ELR (cell line): ENCODE measurements at places on chromosomes 2 and 18.

DNA sequence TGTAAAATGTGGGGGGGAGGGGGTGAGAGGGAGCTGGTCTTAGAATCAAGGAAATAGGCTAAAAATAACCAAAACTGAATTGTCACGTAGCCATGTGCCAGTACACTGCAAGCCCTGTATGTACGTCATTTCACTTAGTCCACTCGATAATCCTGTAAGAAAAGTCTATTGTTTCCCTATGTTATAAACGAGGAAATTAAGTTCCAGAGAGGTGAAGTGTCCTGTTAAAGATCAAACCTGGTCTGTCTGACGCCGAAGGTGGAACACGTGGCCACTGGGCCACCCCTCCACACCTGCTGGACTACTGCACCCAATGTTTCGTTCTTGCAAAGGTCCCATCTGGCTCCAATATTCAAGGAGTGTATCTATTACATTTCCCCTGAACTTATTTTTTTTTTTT lies 29.6 kb downstream of the TFCP2L1 start:
- no peak for DNase-seq

- DNase-seq, result no peak
These were observed 309.0 kb upstream of the CDH2 start for GRCh38 chr18:28485918-28486317.

DNA sequence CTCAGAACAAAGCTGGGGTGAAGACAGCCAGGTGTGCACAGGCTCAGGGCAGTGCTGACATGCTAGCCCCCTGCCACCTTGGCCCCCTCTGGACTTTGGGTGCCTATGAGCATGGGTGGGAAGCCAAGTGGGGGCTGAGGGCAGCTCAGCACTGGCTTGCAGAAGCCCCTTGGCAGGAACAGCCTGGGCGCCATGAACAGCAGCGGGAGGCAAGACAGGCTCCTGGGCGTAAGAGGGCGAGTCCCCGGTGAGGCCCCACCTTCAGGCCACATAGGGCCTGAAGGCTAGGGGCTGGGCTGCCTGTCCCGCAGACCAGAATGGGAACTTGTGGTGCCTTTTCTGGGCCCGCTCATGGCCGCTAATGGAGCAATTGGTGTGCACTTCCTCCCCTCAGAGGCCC lies 47.0 kb upstream of the COX7A2L start:
- no peak for DNase-seq

DNA sequence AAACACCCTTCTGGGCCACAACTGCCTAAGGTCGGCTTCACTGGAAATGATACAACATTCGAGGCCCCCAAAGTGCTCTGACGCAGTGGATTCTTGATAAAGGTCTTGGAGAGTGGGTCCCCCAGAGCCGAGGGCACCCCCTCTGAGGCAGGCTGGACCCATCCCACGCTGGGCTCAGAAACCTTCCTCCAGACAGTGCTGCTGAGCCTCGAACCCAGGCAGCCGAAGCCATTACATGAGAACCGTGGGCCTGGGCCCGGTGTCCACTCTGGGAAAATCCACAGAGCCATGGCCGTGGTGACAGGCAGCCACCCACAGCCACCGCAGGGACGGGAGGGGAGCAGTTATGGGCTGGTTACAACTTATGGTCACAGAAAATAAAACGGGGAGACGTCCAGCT lies 81.4 kb upstream of the ID2 start:
- no peak for DNase-seq

- no peak for DNase-seq
These were observed 7.8 kb downstream of the PECR start for GRCh38 chr2:216073773-216074172.

DNA sequence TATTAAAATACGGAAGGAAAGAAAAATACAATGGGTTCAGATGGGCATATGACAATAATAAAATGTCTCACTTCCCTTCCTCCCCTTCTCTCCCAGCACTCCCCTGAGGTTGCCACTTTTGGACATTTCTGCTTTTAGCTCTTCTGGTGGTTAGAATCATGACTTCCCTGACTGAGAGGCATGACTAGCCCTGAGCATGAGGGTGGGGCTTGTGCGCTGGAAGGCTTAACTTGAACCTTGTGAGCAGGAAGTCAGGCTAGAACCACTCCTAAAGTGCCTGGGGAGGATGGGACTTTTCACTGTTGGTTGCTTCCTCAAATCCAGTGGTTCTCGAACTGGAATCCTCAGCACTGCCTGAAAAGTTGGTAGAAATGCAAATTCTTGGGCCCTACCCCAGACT lies 19.7 kb upstream of the ARHGAP25 start:
- no peak for DNase-seq

- no peak for DNase-seq
These were observed 7.8 kb downstream of the RAB11FIP5 start for GRCh38 chr2:73104933-73105332.

DNA sequence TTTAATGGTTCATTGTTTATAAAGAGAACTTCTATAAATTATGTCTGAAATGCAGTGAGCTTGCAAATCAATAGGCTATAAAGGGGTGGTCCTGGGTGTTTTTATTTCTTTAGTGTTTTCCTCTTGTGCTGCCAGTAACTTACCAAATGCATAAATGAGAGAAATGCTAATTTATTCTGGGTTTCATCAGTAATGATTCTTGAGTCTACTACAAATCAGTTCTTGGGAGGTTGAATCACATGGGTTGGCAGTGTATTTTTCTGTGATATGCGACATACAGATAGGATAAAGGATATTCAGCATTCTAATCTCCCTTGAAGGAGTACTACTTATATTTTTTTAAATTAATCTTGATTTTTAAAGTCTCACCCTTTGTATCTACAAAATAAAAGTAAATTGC lies 170.1 kb upstream of the UNC80 start:
- DNase-seq, result no peak

DNA sequence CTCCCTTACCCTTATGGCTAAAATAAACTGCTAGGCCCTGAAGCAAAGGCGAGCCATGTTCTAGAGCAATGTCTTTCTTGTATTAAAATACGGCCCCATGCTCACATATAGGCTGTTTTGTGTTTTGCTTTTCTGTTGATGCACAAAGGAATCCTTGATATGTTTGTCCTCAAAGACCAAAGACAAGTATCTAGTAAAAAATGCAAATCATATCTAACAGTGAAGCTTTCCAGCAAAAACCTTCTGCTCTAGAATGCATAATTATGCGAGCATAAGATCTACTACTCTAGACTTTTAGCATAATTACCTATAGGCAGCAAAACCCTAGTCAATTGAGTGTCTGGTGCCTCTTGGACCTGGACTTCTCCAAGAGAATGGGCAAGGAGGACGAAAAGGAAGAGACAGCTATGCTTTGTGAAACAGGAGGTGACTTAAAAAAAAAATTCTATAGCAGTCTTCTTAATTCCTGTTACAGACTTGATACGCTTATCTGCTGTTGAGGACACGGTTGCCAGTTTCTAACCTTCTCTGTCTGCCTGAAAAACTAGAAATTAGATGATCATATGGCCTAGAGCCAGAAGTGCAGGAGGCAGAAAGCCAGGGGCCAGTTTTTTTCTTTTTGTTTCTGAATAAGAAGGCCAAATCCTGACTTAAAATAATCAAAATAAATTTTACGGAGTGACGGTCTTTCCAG lies 1.5 kb upstream of the AMMECR1L start:
- DNase-seq, result no peak

- no peak for DNase-seq
These were observed 100.3 kb downstream of the MBP start for GRCh38 chr18:77032181-77032701.

DNA sequence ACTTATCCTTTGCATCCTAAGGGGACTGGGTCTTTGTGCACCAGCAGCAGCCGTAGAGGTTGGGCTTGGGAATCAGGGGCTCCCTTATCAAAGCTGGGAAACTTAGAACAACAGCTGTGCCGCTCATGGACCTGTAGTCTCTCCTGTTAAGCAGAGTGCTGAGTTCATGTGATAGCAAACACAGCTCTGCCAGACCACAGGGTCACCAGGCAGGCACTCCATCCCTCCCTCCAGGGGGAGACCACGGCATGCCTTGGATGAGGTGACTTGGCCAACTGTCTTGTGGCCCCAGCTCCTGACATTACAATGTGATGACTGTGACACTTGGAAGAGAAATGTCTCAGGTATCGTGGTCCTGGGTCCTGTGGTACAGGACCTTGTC lies 60.0 kb downstream of the DGKD start:
- peak; percentile 51 for DNase-seq

GRCh38 chr2:99821039-99821438 lies 321.4 kb downstream of the AFF3 start:
- no peak for DNase-seq

- DNase-seq, result no peak
These were observed 2.2 kb downstream of the MMADHC start for GRCh38 chr2:149585166-149585885.

- no peak for DNase-seq
These were observed 415.2 kb upstream of the KCNH7 start for GRCh38 chr2:163253621-163254285.

- no peak for DNase-seq
These were observed 96.2 kb downstream of the MYO1B start for GRCh38 chr2:191341436-191341835.

DNA sequence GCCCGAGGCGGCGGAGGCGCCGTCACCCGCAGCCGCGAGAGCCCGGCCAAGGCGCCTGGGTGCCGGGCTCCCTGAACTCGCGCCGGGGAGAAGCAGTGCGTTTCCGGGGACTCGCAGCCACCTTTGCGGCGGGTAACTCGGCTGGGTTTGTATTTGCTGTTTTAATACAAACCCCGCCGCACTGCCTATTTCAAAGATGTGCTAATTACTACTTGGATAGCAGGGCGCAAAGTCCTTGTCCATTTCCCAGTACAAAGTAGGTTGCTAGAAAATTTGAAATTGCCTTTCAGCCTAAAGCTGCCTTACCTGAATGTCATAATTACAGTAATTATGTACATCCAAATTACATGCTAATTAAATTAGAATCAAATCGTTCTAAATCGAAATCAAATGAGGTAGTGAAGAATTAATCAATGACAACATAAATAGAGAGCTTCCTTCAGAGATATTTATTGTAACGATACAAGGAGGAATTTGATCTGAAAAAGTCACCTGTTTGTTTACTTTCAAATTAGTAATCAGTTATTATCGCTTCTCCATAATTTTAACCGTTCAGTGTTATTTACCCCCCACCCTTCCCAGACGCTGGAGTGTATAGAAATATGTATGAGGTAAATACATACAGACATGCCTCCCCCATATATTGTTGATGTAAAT lies 8.1 kb downstream of the SP9 start:
- no peak for DNase-seq

GRCh38 chr18:59220164-59220783 lies 316 bp downstream of the GRP start:
- no peak for DNase-seq

DNA sequence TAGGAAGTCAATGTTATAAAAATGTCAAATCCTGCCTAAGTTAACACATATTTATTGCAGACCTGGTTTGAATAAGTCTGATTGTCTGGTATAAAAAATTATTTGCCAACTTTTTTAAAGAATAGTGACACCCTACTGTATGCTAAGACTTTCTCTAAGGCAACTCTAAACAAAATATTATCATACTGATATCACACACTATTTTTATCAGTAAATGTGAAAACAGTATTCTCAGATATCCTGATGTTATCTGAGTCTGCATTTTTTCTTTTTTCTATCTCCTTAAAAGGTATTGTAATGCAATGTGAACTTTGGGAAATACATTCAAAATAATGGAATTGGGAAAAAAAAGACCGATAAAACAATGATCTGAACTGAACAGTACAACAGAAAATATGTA lies 127.1 kb downstream of the DOCK10 start:
- no peak for DNase-seq

DNA sequence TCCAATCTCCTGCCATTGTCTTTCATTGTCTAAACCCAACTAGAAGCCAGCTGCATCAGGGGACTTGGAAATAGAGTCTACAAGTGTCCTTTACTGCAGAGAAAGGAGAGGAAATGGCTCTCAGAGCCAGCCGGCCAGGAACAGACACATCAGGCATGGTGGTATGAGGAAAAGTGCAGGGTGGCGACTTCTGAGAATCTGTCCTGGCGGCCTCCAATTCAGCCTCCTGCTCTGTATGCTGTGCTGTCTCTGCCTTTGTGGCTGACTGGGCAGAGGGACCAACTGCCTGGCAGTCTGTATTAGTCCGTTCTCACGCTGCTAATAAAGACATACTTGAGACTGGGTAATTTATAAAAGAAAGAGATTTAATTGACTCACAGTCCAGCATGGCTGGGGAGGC lies 36.8 kb upstream of the AQP4 start:
- DNase-seq, result no peak

- peak; percentile 62 for DNase-seq
These were observed 34.5 kb downstream of the NEURL3 start for GRCh38 chr2:96470636-96471035.

DNA sequence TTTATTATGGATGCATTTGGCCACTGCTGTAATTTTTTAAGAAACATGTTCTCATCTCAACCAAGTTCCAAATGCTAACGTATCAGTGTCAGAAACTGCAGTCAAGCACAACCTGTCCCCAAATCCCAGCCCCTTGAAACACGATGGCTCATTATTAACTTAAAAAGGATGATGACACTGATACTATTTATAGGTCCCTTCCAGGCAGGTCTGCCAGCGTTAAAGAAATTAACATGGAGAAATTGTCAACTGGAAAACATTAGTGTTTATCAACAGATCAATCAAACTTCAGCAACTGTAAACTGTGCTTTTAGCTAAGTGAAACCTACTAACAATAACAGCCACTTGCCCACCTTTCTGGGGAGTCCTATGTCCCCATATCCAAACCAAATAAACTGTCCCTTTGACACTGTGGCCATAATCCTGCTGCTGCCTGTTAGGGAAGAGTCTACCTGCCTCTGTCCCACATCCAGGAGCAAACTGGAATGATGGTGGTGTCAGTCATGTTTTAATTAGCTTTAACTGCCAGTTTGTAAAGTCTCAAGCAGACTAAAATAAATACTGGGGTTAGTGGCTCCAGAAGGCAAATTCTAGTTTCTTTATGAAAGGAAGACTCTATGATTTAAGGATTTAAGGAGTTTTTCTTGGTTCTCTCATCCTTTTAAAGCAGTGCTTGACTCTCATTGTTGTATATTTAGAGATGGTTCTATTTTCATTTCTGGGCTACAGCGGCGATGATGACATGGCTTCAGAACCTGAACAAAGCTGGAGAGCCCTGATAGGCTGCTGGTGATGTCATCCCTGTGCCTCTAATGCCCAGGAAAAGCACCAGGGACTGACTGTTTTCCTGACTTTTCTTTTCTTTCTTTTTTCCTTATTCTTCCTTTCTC lies 583.6 kb upstream of the PIK3C3 start:
- peak; percentile 28 for DNase-seq

GRCh38 chr2:215367662-215368492 lies 56.0 kb downstream of the ATIC start:
- DNase-seq, result peak; percentile 84

GRCh38 chr2:43239981-43240765 lies 13.8 kb upstream of the ZFP36L2 start:
- DNase-seq, result no peak

DNA sequence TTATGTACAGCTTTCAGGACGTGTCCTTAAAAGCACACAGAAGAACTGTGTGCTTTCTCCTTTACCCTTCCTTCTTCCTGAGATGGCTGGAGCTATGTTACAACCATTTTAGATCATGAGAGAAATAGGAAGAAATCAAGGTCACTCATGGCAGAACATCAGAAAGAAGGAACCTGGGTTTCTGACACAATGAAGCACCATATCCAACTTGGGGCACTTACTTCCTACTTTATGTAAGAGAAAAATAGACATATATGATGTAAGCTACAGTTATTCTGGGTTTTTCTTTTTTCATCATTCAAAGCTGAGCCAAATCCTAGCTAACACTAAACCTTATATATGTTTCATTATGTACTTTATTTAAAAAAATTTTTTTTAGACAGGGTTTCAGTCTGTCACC lies 79.5 kb downstream of the FAM161A start:
- no peak for DNase-seq

- DNase-seq, result peak; percentile 10
These were observed 76.4 kb upstream of the BCL11A start for GRCh38 chr2:60629801-60630385.
